ENCODE measurements at places on chromosomes 12 and 14.

DNA sequence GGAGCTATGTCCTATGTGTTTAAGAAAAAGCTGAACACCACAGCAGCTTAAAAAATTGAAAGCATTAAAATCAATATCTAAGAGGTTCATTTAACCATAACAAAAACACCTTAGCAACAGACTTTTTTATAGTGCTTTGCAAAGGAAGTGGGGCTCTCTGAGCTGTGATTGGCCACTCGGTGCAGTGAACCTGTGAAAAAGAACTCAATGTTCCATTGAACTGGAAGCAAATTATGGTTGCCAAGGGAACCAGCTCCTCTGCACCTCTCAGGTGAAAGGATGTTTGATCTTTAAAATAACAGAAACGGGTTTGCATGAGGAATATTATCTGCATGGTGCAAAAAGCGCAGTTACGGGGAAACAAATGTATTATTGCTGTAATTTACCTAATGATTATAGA lies 149.4 kb downstream of the SNAPC1 start:
- DNase-seq: no peak

- no peak for DNase-seq
Measured at GRCh38 chr12:4486980-4487379, 41.4 kb upstream of the FGF6 start.

- DNase-seq: no peak
Measured at GRCh38 chr12:25377469-25378177, 126.9 kb upstream of the KRAS start.

- no peak for DNase-seq
Measured at GRCh38 chr12:113405694-113406093, 2.0 kb upstream of the SDS start.

GRCh38 chr14:61064210-61064609 lies 83.2 kb downstream of the SLC38A6 start:
- no peak for DNase-seq

DNA sequence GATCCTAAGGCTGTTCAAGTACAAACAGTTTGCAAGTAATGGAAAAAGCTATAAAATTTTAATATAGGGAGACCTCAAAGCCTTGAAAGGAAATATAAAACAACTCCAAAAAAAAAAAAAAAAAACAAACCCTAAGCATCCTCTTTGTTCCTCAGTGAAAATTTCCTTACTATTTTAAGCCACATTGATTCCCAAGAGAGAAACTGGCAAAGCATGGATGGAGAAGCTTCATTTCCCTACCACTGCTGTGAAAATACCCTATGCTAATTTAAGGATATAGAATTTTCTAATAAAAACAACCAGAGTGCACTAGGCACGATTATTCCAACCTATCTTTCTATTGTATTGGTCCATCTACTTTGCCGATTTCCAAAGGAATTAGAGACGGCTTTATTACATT lies 283.1 kb downstream of the CACNA1C start:
- DNase-seq: no peak

- DNase-seq: no peak
Measured at GRCh38 chr12:50032515-50032853, 7.2 kb upstream of the RACGAP1 start.

GRCh38 chr14:35121026-35121886 lies 534 bp downstream of the PPP2R3C start:
- no peak for DNase-seq

GRCh38 chr14:79645753-79646362 lies 565.4 kb downstream of the DIO2 start:
- no peak for DNase-seq

DNA sequence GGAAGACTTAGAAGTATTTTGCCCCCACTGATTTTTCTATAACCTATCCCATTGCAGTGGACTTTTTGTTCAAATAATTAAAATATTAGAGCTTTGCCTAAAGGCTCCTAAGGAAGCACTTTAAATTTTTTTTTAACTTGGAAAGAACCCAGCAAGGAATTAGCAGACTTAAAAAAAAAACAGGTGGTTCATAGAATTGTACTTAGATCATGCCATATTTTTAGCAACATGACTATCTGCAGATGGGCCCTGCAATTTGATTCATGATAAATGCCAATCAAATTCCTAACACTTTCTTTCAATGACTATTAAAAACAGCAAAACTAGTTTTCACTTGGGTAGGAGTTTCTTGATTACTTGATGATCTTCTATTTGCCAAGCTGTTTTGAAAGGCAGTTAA lies 11.5 kb downstream of the ADAMTS20 start:
- no peak for DNase-seq

DNA sequence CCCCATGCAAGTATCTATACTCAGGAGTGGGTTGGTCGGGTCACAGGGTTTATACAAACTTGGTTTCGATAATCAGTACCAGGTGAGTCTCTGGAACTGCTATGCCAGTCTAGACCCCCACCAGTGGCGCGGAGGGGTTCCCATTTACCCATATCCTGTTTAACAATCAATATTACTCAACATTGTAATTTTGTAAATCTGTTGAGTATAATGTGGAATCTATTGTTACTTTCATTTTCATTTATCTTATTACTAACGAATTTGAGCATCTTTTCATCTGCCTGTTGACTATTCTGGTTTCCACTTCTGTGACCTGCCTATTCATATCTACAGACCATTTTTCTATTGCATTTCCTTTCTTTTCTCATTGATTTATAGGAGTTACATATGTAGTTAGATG lies 275.2 kb upstream of the CRY1 start:
- DNase-seq: no peak

DNA sequence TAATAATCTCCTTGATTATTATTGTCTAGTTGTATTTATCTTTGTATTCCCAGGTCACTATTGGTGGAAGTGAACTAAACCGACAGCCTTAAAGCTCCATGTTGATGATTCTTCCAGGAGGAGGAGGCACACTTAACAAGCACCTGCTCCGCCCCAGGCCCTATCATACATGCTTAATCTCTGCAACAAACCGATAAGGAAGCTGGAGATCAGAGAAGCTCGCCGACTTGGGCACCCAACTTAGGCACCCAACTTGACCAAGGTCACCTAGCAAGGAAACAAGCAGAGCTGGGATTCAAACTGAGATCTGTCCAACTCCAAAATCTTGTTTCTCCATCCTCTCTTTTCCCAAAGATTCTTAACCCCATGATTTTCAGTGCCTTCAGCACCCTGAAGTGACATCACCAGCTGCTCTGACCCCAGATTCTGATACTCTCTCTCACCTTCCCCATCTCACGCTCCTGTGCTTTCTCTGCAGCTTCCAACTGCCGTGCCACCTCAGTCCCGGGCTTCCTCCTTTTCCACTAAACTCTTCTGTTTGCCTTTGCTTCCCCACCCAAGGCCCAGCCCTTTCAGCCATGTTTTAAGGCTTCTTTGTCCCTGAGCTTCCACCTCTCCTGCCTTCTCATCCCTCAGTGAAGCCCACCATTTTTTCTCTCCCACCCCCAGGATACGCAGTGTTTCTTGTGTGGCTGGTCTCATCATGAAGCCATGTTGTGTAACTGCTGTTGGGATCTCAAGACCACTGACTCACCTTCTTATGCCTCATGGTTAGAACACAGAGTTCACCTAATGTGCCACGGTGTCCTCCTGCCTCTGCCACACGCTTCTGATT lies 6.6 kb upstream of the KRT18 start:
- no peak for DNase-seq

GRCh38 chr14:102046337-102047278 lies 40.2 kb downstream of the HSP90AA1 start:
- DNase-seq: no peak

DNA sequence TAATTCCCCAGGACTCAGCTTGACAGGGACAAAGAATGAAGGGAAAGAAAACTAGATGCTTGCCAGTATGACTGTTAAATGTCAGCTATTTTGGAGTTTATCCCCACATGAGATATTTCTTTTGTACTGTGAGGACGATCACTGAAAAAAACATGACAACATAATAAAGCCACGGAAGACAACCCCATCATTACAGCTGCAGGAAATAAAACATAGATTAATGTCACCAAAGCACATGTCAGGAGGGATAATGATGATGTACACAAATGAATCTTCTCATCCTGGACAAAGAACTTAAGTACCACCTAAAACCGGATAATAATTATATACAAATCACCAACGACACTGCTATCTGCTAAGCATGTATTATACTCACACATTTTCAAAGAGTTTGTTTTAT lies 84.6 kb upstream of the GRIP1 start:
- no peak for DNase-seq

DNA sequence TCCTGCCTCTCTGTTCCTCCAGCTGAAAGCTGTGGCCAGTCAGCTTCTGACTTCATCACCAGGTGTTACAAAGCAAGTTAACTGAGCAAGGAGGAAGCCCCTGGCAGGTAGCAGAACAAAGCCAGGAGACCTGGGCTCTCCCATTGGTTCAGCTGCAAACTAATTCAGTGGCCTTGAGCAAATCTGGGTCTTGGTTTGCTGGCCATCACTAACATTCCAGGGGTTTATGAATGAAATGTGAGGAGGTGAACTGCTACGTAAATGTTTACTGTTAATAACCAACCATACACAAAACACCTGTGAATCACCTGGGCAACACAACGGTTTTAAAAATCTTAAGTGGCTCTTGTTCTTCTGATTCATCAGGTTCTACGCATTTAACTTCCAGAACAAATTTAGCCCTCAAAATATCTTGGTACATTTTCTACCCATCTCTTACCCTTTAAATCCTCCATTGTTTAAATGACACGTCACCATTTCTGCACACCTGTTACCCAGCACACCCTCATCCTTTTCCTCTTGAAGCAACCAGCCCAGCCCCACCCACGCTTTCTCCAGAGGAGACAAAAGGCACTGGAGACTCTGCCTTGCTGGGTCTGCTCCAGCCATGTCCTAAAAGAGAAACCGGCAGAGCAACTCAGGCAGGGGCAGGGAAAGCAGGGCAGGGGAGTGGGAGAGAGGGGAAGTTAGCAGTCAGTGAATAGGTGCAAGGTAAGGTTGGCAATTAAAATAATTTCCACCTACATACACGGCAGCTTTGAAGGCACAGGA lies 49.3 kb upstream of the TSPAN11 start:
- DNase-seq: no peak

DNA sequence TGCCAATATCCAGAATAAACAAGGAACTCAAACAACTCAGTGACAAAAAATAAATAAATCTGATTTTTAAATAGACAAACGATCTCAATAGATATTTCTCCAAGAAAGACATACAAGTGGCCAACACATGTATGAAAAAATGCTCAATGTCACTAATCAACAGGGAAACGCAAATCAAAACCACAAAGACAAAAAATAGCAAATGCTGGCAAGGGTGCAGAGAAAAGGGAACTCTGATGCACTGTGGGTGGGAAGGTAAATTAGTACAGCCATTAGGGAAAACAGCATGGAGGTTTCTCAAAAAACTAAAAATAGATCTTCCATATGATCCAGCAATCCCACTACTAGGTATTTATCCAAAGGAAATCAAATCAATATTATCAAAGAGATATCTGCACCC lies 3.5 kb upstream of the EIF5 start:
- DNase-seq: no peak

- DNase-seq: no peak
Measured at GRCh38 chr14:61217516-61217915, 63.6 kb downstream of the TMEM30B start.

- no peak for DNase-seq
Measured at GRCh38 chr12:44509471-44509870, 366.6 kb downstream of the NELL2 start.

GRCh38 chr12:112374166-112374740 lies 8.0 kb downstream of the HECTD4 start:
- no peak for DNase-seq

GRCh38 chr12:1948883-1949282 lies 30.4 kb upstream of the CACNA2D4 start:
- no peak for DNase-seq

DNA sequence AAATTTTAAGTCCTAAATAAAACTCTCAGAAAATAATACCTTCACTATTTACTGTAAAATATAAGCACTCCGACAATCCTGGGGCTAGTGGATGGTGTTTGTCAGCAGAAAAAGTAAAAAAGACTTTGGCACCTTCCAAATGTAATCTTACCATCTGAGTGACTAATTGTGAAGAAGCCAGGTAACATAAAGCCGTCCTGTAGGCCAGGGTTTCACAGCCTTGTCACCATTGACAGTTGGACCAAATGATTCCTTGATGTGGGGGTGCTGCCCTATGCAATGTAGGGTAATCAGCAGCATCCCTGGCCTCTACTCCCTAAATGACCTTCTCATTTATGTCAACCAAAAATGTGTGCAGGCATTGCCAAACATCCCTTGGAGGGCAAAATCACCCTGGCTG lies 87.2 kb downstream of the CAPZA3 start:
- no peak for DNase-seq

DNA sequence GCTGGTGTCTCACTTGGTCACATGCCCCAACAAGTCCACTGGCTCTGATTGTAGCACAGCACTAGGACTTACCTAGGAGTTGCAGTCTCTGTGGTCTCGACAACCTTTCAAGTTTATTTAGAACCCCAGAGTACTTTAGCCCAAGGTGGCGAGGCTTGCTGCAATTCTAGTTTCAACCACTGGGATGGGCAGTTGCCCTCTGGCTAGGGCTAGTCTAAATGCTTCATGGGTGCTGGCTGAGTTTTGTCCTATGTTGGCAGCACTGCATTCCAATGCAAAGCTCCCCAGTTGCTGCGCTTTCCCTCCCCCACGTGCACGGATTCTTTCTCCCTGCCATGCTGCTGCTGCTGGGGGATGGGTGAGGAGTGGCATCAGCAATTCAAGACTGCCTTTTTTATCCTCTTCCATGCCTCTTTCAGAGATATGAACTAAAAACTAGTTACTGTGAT lies 207.9 kb downstream of the SYNE2 start:
- no peak for DNase-seq

DNA sequence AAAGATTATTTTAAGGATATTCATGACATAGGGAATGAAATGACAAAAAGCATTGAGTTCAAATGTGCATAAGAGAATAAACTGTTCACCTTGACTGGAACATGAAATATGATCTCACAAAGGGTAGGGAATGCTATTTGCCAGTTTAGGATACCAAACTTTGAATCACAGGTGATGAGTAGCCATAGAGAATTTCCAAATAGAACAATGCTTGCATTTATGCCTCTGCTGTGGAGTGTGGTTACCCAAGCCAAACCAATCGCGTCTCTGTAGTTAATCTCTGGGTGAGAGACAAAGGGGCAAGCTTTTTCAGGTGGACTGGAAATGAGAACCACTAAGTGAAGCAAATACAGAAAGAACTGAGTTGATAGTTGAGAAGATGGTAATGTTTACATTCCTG lies 371.1 kb upstream of the RPL10L start:
- DNase-seq: no peak

DNA sequence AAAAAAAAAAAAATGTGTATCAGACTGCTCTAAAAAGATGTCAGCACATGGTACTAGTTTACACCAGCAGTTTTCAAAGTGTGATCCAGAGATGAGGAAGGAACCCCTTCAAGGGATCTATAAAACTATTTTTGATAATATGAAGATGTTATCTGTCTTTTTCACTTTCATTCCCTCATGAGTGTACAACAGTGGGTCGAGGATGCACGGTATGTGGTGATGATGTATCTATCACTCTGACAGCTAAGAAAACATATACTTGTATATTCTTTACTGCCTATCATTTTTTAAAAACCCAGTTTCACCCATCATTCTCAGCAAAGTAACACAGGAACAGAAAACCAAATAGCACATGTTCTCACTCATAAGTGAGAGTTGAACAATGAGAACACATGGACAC lies 12.4 kb downstream of the DUSP16 start:
- no peak for DNase-seq

Measured in stimulated activated CD4-positive, alpha-beta T cell treated with anti-CD3 and anti-CD28 coated beads, Interleukin-15, amount 100 ng/mL, for 1 hour (primary cell).